ENCODE measurements at places on chromosomes 7 and 10.

GRCh38 chr10:80272793-80273522, 16.5 kb downstream of the MAT1A start:
- no peak for DNase-seq

DNA sequence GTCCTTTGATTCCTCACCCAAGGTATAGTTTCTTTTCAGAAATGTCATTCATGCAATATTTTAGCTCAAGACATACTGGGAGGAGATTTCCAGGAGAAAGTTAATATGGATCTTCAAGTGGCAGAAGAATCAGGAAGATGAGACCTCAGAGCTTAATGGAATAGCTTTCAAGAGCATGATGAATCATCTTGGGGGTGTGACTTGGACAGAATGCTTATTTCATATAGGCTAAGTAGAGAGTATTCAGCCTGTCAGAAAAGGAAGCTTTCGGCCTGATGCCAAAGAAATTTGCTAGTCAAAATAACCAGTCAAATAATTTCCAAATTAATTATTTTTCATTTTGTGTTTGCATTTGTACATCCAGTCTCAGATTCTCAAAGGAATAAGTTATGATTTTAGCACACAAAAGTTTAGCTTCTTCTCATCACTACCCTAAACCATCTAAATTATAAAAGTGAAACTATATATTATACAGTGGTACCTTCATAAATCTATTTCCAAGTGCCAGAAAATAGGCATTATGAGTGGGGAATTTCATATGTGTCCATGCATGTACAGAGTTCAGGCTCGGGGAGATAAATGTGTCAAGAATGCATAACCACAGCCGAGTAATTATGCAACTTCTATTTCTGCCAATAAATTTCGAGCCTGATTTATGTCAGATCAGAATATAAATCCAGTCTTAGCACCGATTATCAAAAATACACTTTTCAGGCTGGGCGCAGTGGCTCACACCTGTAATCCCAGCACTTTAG, 27.3 kb upstream of the CALD1 start:
- no peak for DNase-seq

DNA sequence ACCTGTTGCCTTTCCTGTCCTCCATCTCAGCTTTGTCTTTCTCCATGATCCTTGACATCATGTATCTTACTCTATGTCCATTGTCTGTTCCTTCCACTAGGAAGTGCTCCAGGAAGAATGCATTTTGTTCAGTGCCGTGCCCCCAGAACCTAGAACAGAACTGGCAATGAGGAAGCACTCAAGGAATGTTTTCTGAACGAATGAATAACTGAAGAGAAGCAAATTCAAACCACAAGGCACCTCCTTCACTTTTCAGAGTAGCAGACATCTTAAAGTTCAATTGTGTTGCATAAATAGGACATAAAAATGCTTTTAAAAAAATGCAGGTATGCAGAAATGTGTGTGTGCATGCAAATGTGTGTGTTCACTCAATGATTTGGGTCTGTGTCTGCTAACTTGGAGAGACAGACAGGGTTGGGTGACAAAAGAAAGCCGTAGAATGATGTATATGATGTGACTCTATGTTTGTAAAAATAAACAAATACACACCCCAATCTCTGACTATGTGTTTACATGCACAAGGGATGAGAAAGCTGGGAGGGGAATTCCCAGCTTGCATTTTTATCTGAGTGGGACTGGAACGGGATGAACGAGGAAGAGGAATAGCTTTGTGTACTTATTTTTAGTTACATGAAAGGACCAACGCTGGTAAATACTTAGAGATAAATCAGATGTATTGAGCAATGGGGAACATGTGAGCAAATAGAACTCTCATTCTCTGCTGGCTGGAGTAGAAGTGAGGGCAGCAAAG, 237.7 kb downstream of the FANK1 start:
- DNase-seq, result no peak

- DNase-seq, result no peak
Observed at GRCh38 chr10:116646502-116646901, 25.7 kb downstream of the PNLIPRP2 start.

- no peak for DNase-seq
Observed at GRCh38 chr10:131478377-131478989, 167.0 kb upstream of the TCERG1L start.

DNA sequence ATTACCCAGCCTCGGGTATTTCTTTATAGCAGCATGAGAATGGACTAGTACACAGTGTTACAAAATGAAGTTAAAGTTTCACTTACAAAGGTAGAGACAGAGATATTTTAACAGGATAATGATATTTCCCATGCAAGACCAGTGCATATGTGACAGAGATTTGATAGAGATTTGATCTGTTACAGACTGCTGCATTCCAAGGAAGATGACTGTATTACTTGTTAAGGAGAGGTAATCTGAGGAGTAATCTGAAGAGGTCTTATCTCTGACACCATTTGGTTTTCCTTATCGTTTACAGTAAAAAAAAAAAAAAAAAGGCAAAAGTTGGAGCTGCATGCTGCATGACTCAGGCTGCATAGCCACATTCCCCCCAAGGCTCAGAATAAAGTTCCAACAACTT, 289.6 kb downstream of the POM121L12 start:
- DNase-seq, result no peak

DNA sequence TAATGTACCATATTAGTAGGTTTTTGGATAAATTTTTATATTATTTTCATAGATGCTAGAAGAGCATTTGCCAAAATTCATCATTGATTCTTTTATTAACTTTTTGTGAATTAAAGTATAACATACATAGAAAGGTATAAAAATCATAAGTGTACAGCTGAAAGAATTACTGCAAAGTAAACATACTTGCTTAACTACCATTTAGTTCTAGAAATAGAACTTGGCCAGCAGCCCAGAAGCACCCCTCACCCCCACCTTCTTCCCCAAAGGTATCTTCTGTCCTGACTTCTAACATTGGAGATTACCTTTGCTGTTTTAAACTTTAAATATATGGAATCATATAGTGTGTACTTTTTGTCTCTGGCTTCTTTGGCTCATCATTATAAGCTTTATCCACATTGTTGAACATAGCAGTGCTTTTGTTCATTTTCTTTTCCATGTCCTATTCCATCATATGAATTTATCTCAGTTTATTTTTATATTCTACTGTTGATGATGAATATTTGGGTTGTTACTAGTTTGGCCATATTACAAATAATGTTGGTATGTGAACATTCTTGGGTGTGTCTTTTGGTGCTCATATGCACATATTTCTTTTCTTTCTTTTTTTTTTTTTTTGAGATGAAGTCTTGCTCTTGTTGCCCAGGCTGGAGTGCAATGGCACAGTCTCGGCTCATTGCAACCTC, 142.8 kb downstream of the ADK start:
- no peak for DNase-seq

- DNase-seq, result no peak
Observed at GRCh38 chr7:55381696-55382095, 16.6 kb downstream of the LANCL2 start.

DNA sequence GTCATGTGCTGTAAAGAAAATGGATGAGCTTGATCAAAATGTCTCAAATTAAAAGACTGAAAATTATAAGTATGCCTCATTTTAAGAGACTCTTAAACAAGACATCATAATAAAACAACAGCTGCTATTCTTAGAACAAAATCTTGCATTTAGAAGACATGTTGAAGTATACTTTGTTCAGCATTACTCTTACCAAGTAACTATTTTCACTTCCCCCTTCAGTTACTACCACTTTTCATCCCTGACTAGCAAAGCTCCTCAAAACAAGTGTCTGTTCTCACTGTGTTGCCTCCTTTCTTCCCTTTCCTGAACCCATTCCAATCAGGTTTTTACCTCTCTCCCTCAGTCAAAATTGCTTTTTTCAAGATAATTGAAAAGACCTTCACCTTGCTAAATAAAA, 31.6 kb downstream of the ELAPOR2 start:
- no peak for DNase-seq

- no peak for DNase-seq
Observed at GRCh38 chr10:91604553-91605534, 28.0 kb downstream of the PPP1R3C start.

- DNase-seq, result no peak
Observed at GRCh38 chr7:4268040-4268965, 413.8 kb upstream of the FOXK1 start.

DNA sequence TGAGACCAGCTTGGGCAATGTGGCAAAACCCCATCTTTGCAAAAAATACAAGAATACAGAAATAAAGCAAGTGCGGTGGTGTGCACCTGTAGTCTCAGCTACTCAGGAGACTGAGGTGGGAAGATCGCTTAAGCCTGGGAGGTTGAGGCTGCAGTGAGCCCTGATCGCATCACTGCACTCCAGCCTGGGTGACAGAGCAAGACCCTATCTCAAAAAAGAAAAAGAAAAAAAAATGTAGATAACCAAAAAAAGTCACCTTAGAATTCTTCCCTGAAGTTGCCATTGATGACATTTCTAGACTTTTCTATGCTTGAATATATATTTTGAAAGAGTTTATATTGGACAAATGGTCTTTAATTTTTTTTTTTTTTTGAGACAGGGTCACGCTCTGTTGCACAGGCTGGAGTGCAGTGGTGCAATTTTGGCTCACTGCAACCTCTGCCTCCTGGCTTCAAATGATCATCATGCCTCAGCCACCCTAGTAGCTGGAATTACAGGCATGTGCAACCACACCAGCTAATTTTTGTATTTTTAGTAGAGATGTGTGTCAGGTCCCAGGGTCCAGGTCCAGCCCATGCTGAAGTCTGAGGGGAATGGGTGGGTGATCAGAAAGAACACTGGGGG, 35.1 kb upstream of the MTPAP start:
- DNase-seq, result no peak

DNA sequence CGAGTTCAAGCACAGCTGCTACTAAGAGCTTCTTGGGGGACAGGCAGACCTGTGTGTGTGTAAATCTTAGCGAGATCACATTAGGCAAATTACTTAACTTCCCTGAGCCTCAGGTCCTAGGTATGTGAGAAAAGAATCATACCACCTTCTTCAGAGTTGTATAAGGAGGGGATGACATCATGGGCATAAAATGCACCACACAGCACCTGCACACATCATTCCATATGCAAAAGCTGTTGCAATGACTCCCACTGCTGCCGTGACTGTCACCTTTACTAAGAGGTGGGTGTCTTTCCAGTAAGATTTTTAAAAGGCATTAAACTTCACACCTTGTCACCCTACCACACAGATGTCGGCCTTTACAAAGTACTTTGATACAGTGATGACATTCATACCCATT, 146.0 kb downstream of the FANK1 start:
- DNase-seq, result no peak

- DNase-seq, result no peak
Observed at GRCh38 chr7:96121752-96122151, 200.1 kb downstream of the SLC25A13 start.

- DNase-seq, result no peak
Observed at GRCh38 chr10:22702348-22702747, 12.0 kb downstream of the PIP4K2A start.

- DNase-seq, result no peak
Observed at GRCh38 chr10:130777507-130778165, 533.9 kb downstream of the TCERG1L start.

DNA sequence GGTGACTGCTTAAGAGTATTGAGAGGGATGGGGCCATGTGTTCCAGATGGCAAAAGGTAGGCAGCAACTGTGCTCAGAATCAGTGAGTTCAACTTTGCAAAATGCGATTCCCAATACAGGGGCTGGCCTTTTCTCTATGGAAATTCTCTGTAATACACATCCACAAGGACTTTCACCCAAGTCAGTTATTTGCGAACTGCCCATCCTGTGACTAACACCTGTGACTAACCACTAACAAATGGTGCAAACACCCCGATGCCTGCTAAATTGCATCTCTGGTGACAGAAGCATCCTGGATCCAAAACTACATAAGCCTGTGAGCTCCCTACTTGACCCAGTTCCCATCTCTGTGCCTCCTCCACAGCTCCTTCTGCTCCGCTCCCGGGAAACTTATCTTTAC, 9.0 kb upstream of the CUZD1 start:
- DNase-seq, result no peak

- no peak for DNase-seq
Observed at GRCh38 chr7:107694386-107694785, 33.8 kb downstream of the SLC26A4 start.

DNA sequence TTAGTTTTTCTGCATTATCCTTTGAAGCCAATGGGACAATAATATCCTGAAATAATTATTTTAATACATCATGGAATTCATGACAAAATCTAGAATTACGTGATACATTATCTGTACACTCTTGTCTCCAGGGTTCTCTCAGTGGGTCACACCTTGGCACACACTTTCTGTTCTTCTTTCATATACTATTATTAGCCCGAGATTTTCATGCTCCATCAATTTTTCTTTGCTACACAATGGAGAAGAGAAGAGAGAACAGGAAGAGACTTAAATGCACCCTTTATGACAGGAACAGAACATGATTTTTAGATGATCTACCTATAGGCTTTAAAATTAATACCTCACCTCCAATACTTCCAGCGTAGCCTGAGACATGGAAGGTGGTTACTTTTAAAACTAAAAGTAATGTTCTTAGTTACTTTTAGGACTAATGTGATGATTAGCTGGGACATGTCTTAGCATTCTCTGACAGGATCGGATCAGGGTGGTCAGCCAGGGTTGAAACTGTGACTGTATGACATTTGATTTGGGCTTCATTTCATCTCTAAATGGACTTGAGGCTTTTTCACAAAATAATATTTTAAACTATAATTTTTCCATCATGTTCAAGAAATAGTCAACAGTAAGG, 148.2 kb upstream of the WNT16 start:
- DNase-seq, result no peak

DNA sequence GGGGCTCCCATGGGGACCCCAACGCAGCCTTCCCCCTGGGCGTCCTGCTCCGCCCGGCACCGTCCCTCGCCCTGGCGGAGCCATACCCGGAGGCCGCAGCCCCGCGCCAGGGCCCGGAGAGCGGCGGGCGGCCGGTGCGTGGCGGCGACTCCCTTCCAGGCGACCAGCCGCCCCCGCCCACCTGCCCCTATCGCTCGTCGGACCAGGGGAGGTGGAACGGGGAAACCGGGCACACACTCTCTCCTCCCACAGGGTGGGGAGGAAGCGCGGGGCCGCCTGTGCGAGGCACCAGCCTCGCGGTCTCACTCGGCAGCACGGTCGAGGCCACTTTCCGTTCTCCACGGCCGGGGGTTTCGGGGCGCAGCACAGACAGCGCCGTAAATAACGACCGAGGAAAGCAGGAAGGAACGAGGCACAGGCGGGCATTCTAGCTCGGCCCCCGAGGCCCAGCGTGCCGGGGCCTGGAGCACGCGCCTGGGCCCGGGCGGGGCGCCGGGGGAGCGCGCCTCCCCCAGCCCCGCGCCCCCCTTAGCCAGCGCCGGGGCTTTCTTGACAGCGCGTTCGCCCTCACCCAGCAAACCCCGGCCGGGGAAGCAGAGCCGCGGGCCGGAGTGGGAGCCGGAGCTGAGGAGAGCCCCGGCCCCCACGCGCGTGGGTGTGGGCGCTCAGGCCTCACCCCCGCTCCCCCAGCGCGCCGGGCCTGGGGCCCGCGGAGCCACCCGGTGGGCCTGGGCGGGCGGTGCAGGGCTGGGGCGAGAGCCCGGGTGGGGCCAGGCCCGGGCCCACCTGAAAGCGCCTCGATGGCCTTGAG, 936 bp downstream of the IGF2BP3 start:
- DNase-seq, result peak; percentile 45

- no peak for DNase-seq
Observed at GRCh38 chr7:42914421-42915045, 2.7 kb upstream of the C7orf25 start.

- no peak for DNase-seq
Observed at GRCh38 chr10:18254692-18255091, 114.5 kb downstream of the CACNB2 start.

- no peak for DNase-seq
Observed at GRCh38 chr7:56174875-56175760, 58.9 kb upstream of the NUPR2 start.

Measured in stimulated activated CD4-positive, alpha-beta T cell treated with anti-CD3 and anti-CD28 coated beads, Interleukin-2, amount 100 ng/mL, for 24 hours (primary cell).